ENCODE measurements at places on chromosomes 5 and 9. TPM values are rescaled to one million over a fixed set of nuclear protein-coding genes. Genes with fewer than 3 reads are reported as not detected.

GRCh38 chr5:41721516-41721915, 148.7 kb downstream of the OXCT1 start:
- peak; percentile 10 for DNase-seq

- no peak for DNase-seq
Measured at GRCh38 chr5:12460493-12461261, 556.4 kb upstream of the CTNND2 start.

- peak; percentile 82 for DNase-seq
Measured at GRCh38 chr5:137837491-137838394, 29.9 kb upstream of the MYOT start.

- DNase-seq: peak; percentile 63
Measured at GRCh38 chr5:149618581-149619248, 37.4 kb downstream of the ARHGEF37 start.

Gene P4HA2
- total RNA-seq: 217 TPM

Gene PCDHGB6
- 0.32 TPM for total RNA-seq

- no peak for DNase-seq
Measured at GRCh38 chr9:136056546-136057235, 38.4 kb downstream of the NACC2 start.

DNA sequence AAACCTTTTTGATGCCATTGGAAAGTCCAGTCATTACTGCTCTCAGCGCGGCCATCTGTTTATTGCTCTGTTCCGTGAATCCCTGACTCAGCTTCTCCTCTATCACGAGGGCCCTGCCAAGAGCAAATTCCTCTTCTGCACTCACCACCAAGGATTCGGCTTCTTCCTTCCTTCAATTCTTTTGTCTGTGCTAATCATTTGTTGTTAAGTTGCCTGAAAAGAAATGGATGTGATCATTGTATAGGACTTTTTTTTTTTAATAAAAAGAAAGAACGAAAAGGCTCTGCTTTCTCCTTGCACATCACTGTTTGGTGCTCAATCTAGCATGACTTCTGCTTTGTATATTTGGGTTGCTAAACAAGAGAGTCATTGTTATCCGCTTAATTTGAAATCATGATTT, 128.7 kb upstream of the PIK3R1 start:
- DNase-seq: peak; percentile 26
